Stimulated activated CD4-positive, alpha-beta T cell treated with anti-CD3 and anti-CD28 coated beads, Interleukin-15, amount 100 ng/mL, for 24 hours (primary cell): ENCODE measurements at places on chromosomes 13 and 19.

DNA sequence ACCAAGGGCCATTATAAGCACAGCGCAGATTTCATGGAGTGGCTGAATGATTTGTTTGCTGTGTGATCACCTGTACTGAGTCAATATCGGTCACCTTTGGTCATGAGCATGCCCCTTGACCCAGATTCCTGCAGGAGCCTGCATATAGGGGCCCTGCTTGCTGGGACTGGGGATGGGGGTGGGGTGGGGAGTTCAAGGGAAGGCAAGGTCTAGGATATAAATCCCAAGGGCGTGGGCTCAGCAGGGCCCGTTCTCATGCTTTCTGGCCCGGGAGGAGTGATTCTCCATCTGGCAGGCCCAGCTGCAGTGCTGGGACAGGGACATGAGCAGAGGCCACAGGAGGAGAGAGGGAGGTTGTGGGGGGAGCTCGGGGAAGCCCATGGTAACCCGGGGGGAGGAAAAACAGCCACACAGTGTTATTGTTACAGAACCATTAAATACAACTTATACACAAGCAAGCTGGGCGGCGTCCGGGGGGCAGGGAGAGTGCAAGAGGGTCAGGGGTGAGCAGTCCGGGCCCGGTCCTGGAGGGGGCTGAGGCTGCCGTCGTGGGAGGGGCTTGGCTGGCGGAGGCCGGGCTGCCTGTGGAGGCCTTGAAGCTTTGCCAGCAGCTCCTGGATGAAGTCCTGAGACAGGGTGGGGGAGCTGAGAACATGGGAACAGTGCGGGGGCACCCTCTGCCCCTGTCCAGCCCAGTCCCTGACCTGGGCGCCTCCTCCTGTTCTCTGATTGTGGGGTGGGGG is 5.2 kb downstream of the PPP1R14A start:
- DNase-seq: no peak

- DNase-seq: no peak
Measured at GRCh38 chr13:51684076-51684475, 99.8 kb downstream of the WDFY2 start.

GRCh38 chr19:35228177-35228930 is at the start of gene FAM187B:
Gene FAM187B, minus strand, starts transcription at chr19:35228739. Its CDS starts 59 bp downstream, at chr19:35228680.
- no peak for DNase-seq

- no peak for DNase-seq
Measured at GRCh38 chr19:32067685-32068084, 277.7 kb upstream of the ZNF507 start.

GRCh38 chr13:110233951-110234280 is 73.0 kb downstream of the COL4A1 start:
- no peak for DNase-seq

DNA sequence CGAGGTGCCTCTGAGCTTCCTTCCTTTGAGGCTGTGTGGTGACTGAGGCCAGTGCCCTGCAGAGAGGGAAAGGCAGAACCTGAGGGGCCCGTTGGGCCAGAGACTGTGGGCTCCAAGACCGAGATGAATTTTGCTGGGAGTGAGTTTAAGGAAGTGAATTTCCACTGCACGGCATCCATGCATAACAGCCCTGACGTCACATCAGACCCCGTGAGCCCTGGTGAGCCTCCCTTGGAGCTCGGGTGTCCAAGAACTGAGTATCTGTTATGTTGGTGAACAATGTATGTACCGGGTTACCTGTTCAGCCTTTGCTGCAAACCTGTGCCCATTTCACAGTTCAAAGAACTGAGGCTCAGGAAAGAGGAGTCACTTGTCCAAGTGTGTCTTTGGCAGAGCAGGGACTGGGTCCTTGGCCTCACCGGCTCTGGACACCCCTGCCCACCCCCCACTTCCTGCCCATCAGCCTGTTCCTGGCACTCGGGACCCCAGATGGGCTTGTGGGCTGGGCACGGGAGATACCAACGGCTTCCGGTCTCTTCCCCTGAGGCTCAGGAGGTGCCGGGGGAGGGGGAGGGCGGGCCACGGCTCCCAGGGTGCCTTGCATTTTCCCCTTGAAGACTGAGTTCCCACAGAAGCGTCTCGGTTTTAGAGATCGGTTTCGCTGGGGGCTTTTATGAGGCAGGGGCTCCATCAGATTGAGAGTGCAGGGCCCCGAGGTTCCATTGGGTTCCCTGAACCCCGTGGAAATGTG is 33.7 kb downstream of the NFILZ start:
- DNase-seq: peak; percentile 60

- no peak for DNase-seq
Measured at GRCh38 chr19:54536956-54537355, 34.3 kb downstream of the LAIR2 start.

DNA sequence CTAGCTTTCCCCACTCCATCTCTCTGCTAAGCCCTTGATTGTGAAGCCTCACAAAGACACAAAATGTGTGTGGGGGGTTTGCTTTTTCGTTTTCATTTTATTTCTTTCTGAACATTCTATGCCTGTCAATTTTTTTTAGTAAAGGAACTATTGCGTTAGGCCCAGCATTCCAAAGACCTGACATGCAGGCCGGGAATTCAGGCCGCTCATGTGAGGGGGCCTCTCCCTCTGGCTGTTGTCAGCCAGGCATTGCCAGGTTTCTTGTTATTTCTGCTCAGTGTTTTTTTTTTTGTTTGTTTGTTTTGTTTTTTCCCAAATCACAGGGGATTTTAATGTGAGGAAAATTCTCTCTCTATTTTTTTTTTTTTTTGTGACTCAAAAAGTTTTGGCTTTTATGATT is 10.3 kb upstream of the MEDAG start:
- DNase-seq: no peak

DNA sequence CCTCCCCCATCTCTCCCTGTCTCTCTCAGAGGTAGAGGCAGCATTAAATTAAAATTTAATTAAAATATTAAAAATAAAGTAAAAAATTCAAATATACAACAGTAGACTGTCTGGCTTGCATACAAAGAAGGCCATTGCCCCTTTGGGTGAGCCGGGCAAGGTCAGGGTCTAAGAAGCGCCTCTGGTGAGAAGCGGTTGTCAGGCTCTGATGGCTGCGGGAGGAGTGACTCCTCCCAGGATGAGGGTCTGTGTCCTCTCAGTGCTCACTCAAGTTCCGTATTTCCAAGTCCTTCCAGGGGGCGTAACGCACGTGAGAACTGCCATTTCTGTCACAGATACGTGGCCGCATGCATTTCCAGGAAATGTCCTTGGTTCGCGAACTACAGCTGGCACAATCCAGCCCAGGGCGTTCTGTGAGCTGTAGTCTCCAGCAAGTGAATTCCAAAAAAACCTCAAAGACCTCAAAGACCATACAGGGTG is 737 bp upstream of the ZNF181 start:
- no peak for DNase-seq

- no peak for DNase-seq
Measured at GRCh38 chr13:97120346-97120745, 101.8 kb upstream of the MBNL2 start.

DNA sequence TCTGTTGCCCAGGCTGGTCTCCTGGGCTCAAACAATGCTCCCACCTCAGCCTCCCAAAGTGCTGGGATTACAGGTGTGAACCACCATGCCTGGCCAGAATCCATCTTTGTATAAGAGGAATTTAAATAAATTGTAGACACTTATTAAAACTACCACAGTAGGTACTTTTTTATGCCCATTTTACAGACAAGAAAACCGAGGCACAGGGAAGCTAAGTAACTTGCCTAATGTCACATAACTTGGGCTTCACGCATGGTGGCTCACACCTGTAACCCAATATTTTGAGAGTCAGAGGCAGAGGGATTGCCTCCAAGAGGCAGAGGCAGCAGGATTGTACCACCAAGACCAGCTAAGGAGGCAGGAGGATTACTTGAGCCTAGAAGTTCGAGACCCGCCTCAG is 22.7 kb upstream of the CALM3 start:
- DNase-seq: no peak

DNA sequence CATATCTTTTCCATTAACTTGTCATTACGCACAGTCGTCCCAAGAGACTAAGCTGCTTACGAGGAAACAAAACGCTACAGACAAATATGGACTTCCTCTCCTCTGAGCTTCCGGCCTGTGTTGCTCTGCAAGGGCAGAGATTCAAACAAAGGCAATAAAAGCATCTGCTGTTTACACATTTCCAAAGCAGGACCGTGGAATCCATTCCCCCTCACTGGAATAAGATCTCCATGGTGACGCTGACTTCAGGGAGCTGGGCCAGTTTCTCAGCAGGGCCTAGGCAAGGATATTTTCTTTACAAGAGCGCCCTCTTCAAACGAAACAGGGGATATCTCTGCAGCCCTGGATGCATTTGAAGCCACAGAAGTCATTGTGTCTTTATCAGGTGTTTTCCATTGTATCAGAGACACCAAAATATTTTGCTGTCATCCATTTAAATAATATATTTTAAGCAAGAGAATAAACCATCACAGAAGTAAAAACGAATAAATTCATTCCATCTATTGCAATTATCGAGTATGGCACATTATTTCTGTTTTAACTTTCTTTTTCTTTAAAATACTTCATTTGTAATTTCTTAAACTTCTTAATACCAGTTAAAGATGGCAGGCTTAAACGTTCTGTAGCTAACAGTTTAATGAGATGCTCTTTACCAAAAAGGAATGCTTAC is 177.5 kb downstream of the DCLK1 start:
- DNase-seq: no peak

- no peak for DNase-seq
Measured at GRCh38 chr19:8688930-8689329, 9.7 kb downstream of the ACTL9 start.

GRCh38 chr13:24207841-24208667 is 47.5 kb downstream of the SPATA13 start:
- DNase-seq: no peak

- no peak for DNase-seq
Measured at GRCh38 chr19:35222373-35223015, 6.0 kb downstream of the FAM187B start.

GRCh38 chr13:70784207-70784989 is 676.1 kb upstream of the KLHL1 start:
- no peak for DNase-seq

DNA sequence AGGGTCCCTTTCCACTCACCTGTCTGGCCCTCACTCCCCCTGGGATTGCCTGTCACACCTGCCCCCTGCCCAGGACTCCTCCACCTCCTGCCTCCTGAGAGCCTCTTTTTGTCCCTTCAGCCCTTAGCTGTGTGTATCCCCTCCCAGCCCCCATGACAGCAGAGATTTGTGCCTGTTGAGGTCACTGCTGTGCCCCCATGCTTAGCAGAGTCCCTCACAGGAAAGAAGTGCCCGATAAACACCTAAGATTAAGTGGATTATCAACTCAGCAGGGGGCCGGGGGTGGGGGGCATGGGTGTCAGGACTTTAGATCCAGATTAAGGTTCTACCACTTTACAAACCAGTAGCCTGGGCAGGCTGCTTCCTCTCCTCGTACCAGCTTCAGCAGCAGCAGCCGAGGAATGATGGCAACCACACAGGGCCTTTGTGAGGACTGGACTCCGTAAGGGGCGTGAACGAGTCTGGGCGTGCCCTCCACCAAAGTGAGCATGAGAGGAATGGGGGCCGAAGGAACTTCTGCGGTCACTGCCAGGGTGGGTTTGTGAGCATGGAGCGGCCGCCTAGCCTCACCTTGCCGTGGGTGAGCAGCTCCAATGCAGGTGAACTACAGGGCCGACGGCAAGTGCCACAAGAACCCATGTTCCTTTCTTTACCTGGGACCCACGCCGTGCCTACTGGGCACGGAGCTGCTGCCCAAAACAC is 36.1 kb downstream of the ZNF787 start:
- no peak for DNase-seq

- no peak for DNase-seq
Measured at GRCh38 chr13:87810391-87810801, 139.2 kb downstream of the SLITRK5 start.

GRCh38 chr19:14363183-14364097 is 17.8 kb upstream of the ADGRE5 start:
- DNase-seq: peak; percentile 81

DNA sequence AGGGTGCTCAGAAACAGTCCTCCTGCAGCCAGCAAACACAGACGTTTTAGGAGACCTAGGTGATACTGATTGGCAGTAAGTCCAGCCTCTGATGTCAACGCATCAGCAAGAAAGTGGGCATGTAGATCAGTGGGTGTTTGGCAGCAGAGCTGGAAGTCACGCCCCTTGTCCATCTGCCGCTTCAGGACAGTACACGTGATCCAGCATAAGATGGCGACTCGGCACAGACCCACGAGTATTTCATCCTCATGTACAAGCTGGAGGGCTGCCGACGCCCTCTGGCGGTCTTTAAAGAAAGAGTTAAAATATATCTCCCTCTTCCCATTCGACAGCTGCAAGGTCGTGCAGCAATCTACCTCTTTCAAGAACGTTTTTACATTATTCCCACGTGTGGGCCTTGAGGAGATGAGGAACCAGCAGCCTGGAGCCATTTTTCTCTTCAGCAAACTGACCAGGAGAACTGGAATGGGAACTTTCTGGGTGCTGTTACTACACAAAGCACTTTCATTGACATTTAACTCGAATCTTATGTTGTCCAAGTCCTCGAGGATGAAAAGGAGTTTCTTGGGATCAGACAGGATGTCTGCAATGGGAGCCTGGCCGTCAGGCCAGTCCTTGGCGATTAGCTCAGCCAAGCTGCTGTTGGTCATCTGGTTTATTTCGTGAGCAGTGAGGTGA is 22.3 kb downstream of the NLRP11 start:
- peak; percentile 63 for DNase-seq

DNA sequence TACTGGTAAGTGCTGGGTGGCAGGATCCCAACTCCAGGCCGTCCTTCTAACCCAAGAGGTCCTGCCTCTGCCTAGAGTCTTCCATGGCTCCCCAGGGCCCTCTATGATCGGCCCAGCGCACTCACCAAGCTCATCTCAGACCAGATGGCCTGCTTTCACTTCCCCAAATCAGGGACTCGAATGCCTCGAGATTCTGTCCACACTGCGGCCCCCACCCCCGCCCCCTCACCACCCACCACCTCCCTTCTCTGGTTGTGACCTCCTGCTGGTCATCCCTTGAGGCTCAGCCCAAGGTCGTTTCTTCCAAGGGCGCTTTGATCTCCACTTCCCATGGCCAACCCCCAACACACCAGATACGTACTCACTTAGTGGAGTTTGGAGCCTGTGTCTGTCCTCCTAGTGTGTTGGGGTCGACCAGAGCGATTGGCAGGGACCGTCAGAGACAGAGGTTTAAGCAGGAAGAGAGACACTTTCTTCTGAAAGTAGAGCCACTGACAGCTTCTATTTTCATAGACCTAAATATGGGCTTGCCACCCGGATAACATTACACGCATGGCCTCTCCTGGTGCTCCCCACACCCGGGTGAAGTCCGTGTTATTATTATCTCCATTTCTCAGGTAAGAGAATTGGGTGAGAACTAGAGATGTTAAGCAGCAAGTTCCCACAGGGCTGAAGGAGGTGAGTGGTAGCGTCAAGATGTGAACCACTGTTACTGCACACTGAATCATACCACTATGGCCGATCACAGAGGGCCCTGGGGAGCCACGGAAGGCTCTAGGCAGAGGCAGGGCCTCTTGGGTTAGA is at the start of gene FCER2:
Gene FCER2, minus strand, starts transcription at position 478 of the 804 bp plus-strand sequence. CDS start 2,371 bp downstream, outside the sequence.
- DNase-seq: no peak

- no peak for DNase-seq
Measured at GRCh38 chr13:78306519-78307206, 296.7 kb downstream of the POU4F1 start.

GRCh38 chr19:42412661-42413076 is 14.5 kb downstream of the LIPE start:
- no peak for DNase-seq

GRCh38 chr19:47389150-47389556 is 30.2 kb downstream of the MEIS3 start:
- DNase-seq: no peak
